ENCODE measurements at places on chromosomes 13 and 19.

DNA sequence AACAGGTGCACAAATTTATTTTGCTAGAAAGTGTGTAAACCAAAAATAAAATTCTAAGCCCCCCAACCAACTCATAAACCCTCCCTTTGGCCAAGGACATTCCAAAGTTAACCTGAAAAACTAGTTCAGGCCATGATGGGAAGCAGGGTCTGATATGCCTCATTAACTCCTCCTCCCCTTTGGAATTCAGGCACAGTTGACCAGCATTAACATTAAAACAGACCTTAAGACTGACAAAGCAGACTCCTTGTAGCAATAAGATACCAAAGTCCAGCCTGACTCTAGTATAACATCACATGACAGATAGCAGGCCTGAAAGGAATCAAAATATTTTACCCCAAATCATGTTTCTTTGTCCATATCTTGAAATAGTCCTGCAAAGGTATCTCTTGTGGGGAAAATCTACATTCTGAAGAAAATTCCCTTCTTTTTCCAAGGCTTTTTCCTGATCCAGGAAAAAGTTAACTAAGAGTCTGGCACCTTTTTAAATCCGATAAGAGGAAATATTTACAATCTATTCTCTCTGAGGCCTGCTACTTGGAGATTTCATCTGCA is 19.7 kb downstream of the NEK5 start:
- no peak for DNase-seq

DNA sequence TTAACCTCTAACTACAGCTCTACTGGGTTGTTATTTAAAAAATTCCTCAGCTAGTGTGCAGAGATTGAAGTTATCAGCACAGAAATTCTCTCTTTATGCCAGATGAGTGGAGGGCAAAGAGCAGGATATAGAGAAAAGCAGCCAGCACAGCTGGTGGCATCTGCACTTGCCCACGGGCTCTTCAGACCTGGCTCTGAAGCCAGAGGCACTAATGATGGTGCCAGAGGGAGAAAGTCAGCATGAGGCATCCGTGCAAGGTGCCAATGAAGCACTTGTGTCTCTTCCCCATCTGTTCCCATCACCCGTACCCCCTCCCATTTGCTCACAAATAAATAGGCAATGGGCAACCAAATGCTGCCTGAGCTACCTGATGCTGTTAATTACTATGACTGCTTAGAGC is 138.9 kb downstream of the OLFM4 start:
- DNase-seq: no peak

DNA sequence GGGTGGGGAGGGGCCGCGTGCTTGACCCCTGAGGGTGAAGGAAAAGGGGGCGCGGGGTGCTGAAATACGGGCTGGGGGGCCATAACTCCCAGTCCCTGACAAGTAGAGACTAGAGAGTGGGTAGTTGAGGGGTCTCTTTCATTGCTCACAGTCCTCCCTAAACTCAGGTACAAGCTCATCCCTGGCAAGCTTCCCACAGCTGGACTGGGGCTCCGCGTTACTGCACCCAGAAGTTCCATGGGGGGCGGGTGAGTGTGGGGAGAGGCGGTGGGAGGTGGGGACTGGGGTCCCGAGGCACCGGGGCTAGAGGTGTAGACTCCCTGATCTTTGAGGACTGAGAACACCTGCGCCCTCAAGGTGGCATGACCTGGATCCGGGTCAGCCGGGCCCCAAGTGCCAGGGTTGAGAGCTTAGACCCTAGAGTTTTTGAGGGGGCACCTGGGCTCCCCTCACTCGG is 1.3 kb downstream of the ETV2 start:
- DNase-seq: no peak

DNA sequence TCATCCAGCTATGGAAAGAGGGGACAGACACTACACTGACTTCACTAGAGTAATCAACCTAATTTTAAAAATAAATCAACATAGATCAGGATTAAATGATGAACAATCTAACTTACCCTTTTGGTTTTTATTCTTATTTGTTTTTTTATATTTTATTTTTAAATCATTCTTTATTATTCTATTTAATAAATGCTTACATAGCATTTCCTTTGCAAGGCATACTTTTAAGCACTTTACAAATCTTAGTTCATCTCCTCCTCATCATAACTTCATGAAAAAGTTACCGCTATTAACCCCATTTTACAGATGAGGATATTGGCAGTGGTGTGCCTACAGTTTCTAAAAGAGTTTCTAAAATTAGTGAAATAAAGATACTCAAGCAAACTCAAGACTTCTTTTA is 380.6 kb downstream of the TBC1D4 start:
- no peak for DNase-seq

DNA sequence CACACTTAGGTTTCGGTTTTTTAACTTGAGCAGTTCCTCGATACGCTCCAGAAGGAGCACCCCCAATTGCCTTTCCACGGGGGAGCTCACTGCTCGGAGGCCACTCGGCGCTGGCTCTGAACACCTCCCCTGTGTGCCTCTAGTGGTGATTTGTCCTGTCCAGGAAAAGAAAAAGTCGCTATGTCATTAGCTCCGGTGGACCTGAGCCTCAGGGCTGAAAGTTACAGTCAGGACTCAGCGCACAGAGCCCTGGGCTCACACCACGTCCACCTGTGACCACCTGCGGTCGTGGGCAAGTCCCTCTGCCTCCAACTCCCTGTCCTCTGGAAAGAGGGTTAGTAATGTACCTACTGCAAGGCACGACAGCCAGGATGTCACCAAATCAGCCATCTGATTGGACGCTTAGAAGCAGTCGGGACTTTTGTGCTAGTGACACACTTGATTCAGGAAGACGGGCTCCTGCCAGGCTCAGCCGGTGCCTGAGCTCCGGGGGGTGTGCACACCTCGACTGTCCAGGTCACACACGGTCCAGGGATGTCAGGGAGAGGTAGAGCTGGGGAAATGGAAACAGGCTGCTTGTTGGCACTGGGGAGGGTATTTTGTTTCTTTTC is 3.9 kb upstream of the TMPRSS9 start:
- DNase-seq: no peak

DNA sequence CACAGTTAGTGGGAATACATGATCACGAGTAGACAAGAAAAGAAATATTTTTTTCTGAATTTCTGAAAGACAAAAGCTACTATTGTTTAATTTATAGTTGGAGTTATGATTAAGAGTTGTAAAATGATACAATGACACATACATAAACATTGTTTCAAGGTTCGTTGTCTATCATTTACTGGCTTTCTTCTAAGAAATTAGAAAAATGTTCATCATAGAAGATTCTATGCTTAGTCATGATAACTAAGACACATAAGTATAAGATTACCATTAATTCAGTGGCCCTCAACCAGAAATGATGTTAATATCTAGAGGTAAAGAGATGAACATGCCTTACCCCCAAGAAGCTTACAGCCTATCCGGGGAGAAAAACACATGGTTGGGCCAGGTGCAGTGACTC is 1832.8 kb upstream of the PRR20A start:
- no peak for DNase-seq
